ENCODE measurements at places on chromosomes 2 and 18. TPM values are rescaled to one million over a fixed set of nuclear protein-coding genes. Genes with fewer than 3 reads are reported as not detected.

The SOCS6 gene
- 1.8 TPM for total RNA-seq

The PTGR3 gene
- 14.1 TPM for total RNA-seq

The AQP12B gene
- not detected for total RNA-seq

The ST8SIA5 gene
- total RNA-seq: not detected

The ABCG8 gene
- total RNA-seq: not detected

The MORN2 gene
- total RNA-seq: 2.1 TPM

The PFN4 gene
- not detected for total RNA-seq

The ATP9B gene
- 61.9 TPM for total RNA-seq

The ATP6V1C2 gene
- total RNA-seq: not detected

The SMYD1 gene
- total RNA-seq: not detected

The DAPL1 gene
- total RNA-seq: not detected

All from CD4-positive, alpha-beta T cell (primary cell).